ENCODE measurements at places on chromosomes 3 and 15.
A peak's percentile ranks its signal among the peaks of the same experiment; 100 is the strongest.

- DNase-seq, result no peak
Measured at GRCh38 chr3:69032142-69032541, 18.7 kb upstream of the EOGT start.

GRCh38 chr15:39746714-39747276, 35.8 kb downstream of the FSIP1 start:
- no peak for DNase-seq

DNA sequence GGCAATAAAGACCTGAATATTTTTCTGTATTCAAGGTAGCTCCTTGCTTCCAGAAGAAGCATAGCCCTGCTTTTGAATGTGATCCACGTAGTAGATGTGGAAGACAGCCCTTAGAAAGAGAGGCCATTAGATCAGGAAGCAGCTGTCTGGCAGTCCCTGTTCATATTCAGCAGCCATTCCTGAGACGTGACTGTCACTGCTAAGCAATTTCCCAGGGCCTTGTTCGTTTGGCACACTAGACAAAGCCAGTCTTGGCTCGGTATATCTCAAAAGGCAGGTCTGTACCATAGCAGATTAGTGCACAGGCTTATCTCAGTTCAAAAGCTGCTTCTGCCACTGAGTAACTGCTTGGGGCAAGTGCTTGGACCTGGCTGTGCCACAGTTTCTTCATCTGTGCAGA, 287.8 kb upstream of the MCTP2 start:
- DNase-seq, result no peak

DNA sequence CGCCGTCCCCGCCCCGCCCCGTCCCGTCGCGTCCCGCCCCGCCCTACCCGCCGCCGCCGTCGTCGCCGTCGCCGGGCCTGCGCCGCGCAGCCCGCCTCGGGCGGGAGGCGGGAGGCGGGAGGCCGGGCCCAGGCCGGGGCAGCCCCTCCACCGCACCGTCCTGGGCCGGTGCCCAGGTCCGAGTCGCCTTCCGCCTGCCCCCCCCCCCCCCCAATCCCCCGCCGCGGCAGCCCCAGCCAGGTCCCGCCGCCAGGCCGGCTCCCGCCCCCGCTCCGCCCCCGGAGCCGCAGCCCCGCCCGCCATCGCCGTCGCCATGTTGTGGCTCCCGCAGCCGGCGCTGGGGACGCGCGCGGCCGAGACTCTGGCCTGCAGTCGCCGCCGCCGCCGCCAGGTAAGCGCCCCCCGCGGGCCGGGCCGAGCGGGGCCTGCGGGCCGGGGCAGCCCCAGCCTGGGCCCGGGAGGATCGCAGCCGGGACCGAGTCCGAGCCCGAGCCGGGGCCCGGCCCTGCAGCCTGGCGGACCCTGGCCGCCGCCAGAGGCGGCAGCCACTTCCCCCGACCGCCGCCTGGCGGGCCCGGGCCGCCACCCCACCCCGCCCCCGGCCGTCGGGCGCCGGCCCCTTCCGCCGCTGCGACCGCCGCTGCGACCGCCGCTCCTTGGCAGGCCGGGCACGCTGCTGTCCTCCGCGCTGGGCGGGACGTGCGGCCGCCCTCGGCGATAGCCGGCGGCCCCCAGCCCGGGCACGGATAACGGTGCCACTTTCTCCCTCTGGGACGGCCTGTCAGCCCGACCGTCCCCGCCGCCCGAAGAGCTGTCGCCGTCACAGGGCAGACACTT, at the start of gene ZNF592:
TSS of gene ZNF592 (plus strand) at position 319 of the 837 bp plus-strand sequence. CDS start 34,084 bp downstream, outside the sequence.
- DNase-seq, result peak; percentile 74

GRCh38 chr3:193987186-193987585, 148.8 kb upstream of the HES1 start:
- DNase-seq, result no peak

- no peak for DNase-seq
Measured at GRCh38 chr3:61929617-61930016, 368.2 kb downstream of the PTPRG start.

DNA sequence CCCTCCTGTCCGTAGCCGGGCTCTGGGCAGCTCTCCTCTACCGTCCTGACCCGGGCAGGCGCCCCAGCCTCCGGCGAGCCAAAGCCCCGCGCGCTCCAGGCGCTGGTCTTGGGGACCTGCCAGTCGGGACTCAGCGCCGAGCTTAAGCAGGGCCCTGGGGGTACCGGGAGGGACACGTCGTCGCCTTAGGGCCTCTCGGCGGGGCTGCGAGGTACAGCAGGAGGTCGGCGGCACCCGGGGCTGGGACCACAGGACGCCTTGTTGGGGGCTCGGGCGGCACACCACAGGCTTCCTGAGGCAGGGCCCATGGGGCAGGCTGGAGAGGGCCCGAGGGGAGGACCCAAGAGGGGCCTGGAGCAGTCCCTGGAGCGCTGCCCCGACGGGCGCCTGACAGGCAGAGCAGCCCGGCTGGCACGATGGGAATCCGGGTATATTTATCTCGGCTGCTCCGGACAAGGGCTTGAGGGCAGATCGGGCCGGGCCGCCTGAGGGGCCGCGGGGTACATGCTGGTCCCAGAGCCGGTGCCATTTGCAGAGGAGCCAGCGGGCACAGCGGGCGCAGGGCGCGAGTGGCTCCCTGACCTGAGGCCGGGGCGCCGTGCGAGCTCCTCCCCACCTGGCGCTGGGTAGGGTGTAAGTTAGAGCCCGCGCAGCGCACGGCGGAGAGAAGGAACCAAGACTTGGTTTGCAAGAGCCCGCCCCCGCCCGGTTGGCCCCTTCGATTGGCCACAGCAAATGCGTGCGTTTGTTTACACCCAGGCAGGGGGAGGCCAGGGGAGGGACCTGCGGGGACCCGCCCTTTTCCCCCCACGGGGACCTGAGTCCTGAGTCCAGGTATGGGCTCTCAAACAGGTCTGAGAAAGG, 574 bp downstream of the SLC38A3 start:
- no peak for DNase-seq

All from right atrium auricular region (tissue), 2 donors.